ENCODE measurements at places on chromosomes 5 and 9. TPM values are rescaled to one million over a fixed set of nuclear protein-coding genes. Genes with fewer than 3 reads are reported as not detected.

- no peaks in the 10 kb centered on the region for H3K4me1 ChIP-seq
- H3K27ac ChIP-seq: no peak overlapping the region
- no peak for DNase-seq
- no peak overlapping the region for H3K4me3 ChIP-seq
- no peaks in the 10 kb centered on the region for H3K27me3 ChIP-seq
- H3K36me3 ChIP-seq: no peaks in the 10 kb centered on the region
These were observed 1915.8 kb upstream of the CDH6 start for GRCh38 chr5:29277642-29278041.

- H3K27me3 ChIP-seq: no peaks in the 10 kb centered on the region
- no peaks in the 10 kb centered on the region for H3K36me3 ChIP-seq
- no peak overlapping the region for H3K4me3 ChIP-seq
- no peak overlapping the region for H3K27ac ChIP-seq
These were observed 141.8 kb downstream of the PRKACG start for GRCh38 chr9:68872026-68872501.

GRCh38 chr9:90162819-90163218 is 479.8 kb downstream of the DIRAS2 start:
- H3K27ac ChIP-seq: no peak overlapping the region
- no peak overlapping the region for H3K4me3 ChIP-seq
- DNase-seq: no peak
- H3K36me3 ChIP-seq: no peaks in the 10 kb centered on the region
- H3K4me1 ChIP-seq: no peaks in the 10 kb centered on the region

- no peaks in the 10 kb centered on the region for H3K4me1 ChIP-seq
- no peaks in the 10 kb centered on the region for H3K36me3 ChIP-seq
- no peak overlapping the region for H3K4me3 ChIP-seq
- no peak for DNase-seq
- H3K27me3 ChIP-seq: no peaks in the 10 kb centered on the region
- no peak overlapping the region for H3K27ac ChIP-seq
These were observed 192.2 kb downstream of the DMAC1 start for GRCh38 chr9:7607421-7607820.

DNA sequence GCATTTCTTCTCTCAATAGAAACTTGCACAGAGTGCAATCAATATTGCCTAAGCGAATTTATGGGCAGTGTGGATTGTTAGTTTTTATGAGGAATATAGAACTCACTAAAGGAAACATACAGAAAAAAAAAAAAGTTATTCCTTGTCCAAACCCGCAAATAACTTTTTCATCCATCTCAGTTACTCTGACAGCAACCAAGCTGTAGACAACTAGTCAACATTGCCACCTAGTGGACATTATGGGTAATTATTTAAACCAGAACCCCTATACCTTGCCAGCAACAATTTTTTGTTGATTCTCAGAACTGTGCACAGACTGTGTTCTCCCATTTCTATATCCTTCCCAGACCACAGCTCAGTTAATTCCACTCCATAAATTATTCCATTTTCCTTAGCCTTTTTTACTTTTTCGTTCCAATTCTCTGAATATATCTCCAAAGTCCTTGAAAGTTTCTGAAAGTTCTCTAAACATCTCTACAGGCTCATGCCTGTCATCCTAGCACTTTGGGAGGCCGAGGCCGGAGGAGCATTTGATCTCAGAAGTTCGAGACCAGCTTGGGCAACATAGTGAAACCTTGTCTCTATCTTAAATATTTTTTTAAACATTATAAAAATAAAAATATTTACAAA is 2.6 kb upstream of the AFAP1L1 start:
- no peak for DNase-seq
- no peaks in the 10 kb centered on the region for H3K36me3 ChIP-seq
- no peak overlapping the region for H3K27ac ChIP-seq
- peaks cover 26% of the 10 kb centered on the region for H3K4me1 ChIP-seq
- H3K27me3 ChIP-seq: peaks cover 6% of the 10 kb centered on the region
- no peak overlapping the region for H3K4me3 ChIP-seq

DNA sequence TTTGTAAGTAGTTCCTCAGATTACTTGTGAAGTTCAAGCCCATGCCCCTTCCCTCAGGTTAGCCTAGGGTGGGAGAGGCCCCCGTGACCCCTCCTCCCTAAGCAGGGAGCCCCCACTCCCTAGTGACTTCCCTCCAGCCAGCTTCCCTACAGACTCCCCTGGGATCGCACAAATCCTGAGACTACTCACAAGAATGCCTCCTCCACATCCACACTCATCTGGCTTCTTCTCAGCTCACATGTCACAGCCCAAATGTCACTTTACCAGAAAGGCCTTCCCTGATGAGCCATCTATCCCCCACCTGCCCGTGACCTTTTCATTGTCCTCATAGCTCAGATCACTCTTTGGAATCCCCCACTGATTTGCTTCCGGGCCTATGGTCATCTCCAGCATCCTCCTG is 96.7 kb upstream of the ARAP3 start:
- no peak overlapping the region for H3K4me3 ChIP-seq
- H3K36me3 ChIP-seq: no peaks in the 10 kb centered on the region
- DNase-seq: no peak
- H3K27ac ChIP-seq: no peak overlapping the region

TGFBI gene
- total RNA-seq: 450 TPM

DNA sequence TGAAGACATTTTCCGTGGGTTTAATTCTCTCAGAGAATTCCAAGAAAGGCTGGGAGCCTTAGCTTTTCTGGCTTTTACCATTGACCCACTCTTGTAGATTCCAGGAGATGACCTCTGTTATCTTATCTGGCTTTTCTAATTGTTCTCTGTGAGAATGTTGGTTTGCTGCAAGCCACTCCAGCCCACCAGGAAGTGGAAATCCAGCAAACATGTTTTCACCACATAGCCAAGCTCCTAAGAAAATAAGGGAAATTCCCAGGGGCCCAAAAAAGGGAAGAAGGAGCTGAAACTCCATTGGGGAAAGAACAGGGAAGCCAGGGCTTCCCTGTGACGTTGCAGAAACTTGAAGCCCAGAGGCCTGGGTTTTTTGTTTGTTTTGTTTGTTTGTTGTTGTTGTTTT is 19.7 kb downstream of the GPR107 start:
- H3K27me3 ChIP-seq: no peaks in the 10 kb centered on the region
- DNase-seq: no peak
- peaks cover 28% of the 10 kb centered on the region for H3K4me1 ChIP-seq
- H3K36me3 ChIP-seq: peaks cover 25% of the 10 kb centered on the region
- no peak overlapping the region for H3K4me3 ChIP-seq
- no peak overlapping the region for H3K27ac ChIP-seq

DNA sequence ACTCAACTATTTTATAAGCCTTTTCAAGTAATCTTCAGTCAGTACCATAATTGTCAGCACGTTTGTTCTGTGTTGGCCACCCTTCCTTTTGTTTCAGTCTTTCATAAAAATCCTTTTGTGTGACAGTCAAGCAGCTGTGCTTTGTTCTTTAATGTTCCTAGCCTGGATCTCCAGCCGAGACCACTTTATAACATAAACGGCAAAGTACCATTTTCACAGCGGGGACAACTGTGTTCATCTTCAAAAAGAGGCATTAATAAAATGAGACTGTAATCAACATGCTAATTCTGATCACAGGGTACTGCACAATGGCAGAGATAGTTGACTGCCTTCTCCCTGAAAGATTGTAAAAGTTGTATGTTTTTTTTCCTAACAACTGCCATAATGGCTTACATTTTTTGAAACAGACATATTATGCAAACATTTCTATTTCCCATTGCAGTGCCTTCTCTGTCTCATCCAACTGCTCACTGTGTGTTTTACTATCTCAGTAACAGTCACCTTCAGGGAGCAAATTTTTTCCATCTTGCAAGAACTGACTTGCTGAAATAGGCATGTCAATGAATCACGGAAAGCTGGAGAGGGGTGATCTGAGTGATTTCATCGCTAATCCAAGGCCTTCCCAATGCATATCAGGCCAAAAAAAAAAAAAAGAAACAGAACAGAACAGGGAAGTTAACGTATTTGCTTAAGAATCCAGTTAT is 828.5 kb upstream of the DMAC1 start:
- no peak overlapping the region for H3K4me3 ChIP-seq
- H3K27ac ChIP-seq: no peak overlapping the region
- H3K4me1 ChIP-seq: no peaks in the 10 kb centered on the region
- DNase-seq: no peak
- no peaks in the 10 kb centered on the region for H3K27me3 ChIP-seq

DNA sequence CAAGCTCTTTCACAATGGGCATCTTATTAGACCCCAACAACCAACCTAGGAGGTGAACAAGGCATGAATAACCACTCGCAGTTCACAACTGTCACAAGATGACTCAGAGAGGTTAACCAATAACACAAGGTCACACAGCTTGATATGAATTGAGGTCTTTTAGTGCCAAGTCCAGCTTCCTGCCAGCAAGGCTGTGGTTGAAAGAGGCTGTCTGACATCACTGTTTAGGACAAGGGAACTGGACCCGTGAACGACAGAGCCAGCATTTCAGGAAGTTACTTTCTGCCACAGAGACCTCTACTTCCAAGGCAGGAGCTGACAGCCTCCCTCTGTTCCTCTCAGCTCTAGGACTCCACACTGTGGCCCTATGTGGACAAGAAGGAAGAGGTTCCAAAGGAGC is 53.4 kb upstream of the ALDH1B1 start:
- H3K4me3 ChIP-seq: no peak overlapping the region
- H3K4me1 ChIP-seq: no peaks in the 10 kb centered on the region
- H3K27ac ChIP-seq: no peak overlapping the region
- H3K36me3 ChIP-seq: no peaks in the 10 kb centered on the region
- no peak for DNase-seq

SLC34A3 gene
- 0.34 TPM for total RNA-seq

GRCh38 chr9:30382271-30382670 is 2002.2 kb upstream of the ACO1 start:
- H3K4me1 ChIP-seq: no peaks in the 10 kb centered on the region
- DNase-seq: no peak
- no peaks in the 10 kb centered on the region for H3K27me3 ChIP-seq
- H3K27ac ChIP-seq: no peak overlapping the region
- no peak overlapping the region for H3K4me3 ChIP-seq

DNA sequence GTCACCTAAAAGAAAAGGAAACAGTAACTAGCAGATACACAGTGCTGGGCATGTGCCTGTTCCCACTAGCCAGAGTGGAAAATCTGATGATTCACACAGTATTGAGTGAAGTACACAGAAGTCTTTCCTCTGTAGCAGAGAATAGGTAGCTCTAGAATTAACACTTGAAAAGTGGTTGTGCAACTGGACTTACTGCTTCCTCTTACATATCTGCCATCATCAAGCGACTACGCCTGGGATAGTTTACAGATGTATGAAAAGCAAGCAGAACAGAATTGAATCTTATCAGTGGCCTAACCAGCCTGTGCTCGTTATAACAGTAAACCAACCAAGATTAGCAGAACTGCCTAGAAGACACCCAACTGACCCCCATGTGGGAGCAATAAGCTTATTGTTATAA is 130.6 kb downstream of the DTWD2 start:
- no peaks in the 10 kb centered on the region for H3K4me1 ChIP-seq
- H3K4me3 ChIP-seq: no peak overlapping the region
- H3K36me3 ChIP-seq: no peaks in the 10 kb centered on the region
- no peak overlapping the region for H3K27ac ChIP-seq
- no peaks in the 10 kb centered on the region for H3K27me3 ChIP-seq

GRCh38 chr5:39020458-39020857 is 53.7 kb downstream of the RICTOR start:
- no peak overlapping the region for H3K4me3 ChIP-seq
- DNase-seq: no peak
- H3K4me1 ChIP-seq: peaks cover 3% of the 10 kb centered on the region
- peaks cover 13% of the 10 kb centered on the region for H3K36me3 ChIP-seq
- H3K27ac ChIP-seq: no peak overlapping the region

- no peak overlapping the region for H3K27ac ChIP-seq
- H3K27me3 ChIP-seq: no peaks in the 10 kb centered on the region
- no peak for DNase-seq
- peaks cover 45% of the 10 kb centered on the region for H3K4me1 ChIP-seq
- H3K4me3 ChIP-seq: no peak overlapping the region
These were observed 40.0 kb downstream of the NACC2 start for GRCh38 chr9:136054798-136055714.

- no peak overlapping the region for H3K4me3 ChIP-seq
- no peak for DNase-seq
- peak overlapping the region; percentile 78 for H3K27ac ChIP-seq
- peaks cover 52% of the 10 kb centered on the region for H3K4me1 ChIP-seq
- no peaks in the 10 kb centered on the region for H3K27me3 ChIP-seq
These were observed 14.3 kb upstream of the MGAT1 start for GRCh38 chr5:180816608-180817534.

GRCh38 chr9:137007816-137008270 is 11.5 kb upstream of the CLIC3 start:
- no peaks in the 10 kb centered on the region for H3K4me1 ChIP-seq
- no peak overlapping the region for H3K27ac ChIP-seq
- H3K27me3 ChIP-seq: no peaks in the 10 kb centered on the region
- DNase-seq: no peak
- H3K36me3 ChIP-seq: peaks cover 50% of the 10 kb centered on the region

DNA sequence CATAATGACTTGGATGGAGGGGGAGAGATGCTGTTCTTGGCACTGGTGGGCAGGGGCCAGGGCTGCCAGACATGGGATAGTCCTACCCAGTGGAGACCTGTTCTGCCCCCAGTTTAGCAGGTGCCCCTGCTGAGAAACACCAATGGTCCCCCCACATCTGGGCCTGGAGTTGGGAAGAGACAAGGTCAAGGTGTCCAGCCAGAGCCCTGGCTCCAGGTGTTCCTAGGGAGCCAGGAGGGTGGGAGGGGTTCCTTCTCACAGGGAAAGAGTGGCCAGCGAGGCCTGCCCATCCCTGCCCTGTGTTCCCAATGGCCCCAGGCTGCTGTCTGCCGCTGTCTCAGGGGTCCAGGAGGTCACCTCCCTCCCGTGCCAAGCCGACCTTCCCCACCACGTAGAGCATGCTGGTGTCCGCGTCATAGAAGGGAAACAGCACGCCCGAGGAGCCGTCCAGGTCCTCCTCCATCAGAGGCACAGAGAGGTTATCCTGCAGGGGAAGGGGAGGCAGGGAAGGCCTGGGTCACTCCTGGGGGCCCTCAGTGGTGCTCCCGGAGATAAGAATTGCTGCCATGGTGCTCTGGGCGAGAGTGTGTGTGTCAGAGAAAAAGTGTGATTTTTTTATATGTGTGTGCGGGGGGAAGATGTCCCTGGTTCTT is 11.7 kb upstream of the TRIM14 start:
- H3K27ac ChIP-seq: no peak overlapping the region
- peaks cover 23% of the 10 kb centered on the region for H3K36me3 ChIP-seq

GRCh38 chr9:77601476-77602099 is 46.5 kb downstream of the GNA14 start:
- H3K27ac ChIP-seq: no peak overlapping the region
- no peak for DNase-seq
- peaks cover 6% of the 10 kb centered on the region for H3K4me1 ChIP-seq
- H3K27me3 ChIP-seq: no peaks in the 10 kb centered on the region
- H3K36me3 ChIP-seq: no peaks in the 10 kb centered on the region
- no peak overlapping the region for H3K4me3 ChIP-seq

GRCh38 chr5:16558984-16559629 is 57.7 kb downstream of the RETREG1 start:
- H3K4me3 ChIP-seq: no peak overlapping the region
- H3K36me3 ChIP-seq: no peaks in the 10 kb centered on the region
- H3K4me1 ChIP-seq: no peaks in the 10 kb centered on the region
- no peak overlapping the region for H3K27ac ChIP-seq

Measured in suprapubic skin (tissue), 4 donors.